ENCODE measurements at places on chromosomes 13 and 19.

DNA sequence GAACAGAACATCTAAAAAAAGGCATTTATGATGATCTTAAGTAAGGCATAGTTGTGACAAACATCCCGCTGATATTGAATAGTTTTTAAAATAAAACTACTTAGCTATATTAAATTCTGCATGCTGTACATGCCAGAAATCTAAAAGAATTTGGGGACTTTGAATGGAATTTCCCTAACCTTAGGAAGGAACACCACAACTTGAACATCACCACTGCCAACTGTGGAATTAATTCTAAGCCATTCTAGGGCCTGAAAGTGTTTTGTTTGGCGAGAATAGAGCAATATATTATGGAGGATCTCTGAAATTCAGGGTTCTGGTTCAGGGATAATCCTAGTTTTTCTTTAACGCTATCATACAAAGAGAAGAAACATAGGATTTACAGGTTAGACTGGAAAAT, 17.8 kb upstream of the LATS2 start:
- DNase-seq: no peak

- DNase-seq: peak; percentile 62
These were observed 31.5 kb upstream of the FARP1 start for GRCh38 chr13:98111168-98112098.

GRCh38 chr13:79604752-79605151, 123.8 kb downstream of the NDFIP2 start:
- DNase-seq: no peak

GRCh38 chr13:73720216-73720840, 413.9 kb downstream of the KLF12 start:
- DNase-seq: no peak

DNA sequence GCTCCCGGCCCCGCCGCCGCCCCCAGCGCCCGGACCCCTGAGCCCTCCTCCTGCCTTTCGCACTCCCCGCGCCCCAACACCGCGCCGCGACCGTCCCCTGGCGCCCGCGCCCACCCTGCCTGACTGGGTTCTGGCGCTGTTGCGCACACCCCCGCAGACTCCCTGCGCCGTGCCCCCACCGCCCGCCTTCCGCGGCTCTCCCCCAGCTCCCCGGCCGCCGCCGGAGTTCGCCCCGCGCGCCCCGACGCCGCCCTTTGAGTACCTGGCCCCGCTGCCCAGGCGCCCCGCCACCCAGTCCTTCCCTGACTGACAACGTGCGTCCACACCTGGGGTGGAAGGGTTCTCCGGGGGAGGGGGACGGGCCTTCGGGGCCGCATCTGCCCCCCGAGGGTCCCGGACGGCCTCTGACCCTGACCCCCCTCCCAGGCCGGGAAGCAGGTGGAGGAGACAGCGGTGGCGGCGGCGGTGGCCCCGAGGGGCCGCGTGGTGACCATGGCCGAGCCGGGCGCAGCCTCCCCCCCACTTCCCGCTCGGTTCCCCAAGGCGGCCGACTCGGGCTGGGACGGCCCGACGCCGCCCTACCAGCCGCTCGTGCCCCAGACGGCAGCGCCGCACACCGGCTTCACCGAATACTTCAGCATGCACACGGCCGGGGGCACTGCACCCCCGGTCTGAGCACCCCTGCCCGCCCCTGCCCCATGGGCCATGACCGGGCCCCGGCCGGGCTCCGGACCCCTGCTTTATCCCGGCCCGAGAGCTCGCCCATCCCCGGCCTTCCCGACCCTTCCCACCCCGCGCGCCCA, 1.4 kb upstream of the MEGF8 start:
- peak; percentile 35 for DNase-seq

DNA sequence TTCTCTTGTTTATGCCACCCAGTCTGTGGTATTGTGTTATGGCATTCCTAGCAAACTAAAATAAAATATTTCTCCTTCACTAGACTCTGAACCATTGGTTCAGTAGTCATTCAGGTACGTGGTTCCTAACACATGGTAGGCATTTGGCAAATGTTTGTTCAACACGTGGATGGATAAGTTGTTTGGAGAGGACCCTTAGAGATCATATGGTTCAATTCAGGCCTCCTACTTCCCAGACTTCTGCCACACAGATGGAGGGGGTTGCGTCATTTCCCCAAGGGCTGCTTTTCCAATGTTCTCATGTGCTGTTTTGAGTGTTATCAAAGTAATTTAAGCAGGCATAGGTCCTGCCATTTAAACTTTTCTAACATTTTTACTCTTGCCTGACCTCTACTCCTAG, 6.7 kb downstream of the CXCL17 start:
- DNase-seq: no peak

- no peak for DNase-seq
These were observed 27.8 kb downstream of the MBNL2 start for GRCh38 chr13:97249796-97250495.

DNA sequence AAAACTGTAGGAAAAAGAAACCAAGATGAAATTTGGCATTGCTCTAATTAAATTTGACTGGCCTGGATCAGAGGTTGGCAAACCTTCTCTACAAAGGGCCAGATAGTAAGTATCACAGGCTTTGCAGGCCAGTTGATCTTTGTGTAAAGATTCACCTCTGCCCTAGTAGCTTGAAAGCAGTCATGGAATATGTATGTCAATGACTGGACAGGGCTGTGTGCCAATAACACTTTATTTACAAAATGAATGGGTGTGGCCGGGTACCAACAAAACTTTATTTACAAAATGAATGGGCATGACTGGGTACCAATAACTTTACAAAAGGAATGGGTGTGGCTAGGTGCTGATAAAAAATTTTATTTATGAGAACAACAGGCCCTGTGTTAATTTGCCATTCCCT, 20.0 kb downstream of the SIN3B start:
- DNase-seq: no peak

DNA sequence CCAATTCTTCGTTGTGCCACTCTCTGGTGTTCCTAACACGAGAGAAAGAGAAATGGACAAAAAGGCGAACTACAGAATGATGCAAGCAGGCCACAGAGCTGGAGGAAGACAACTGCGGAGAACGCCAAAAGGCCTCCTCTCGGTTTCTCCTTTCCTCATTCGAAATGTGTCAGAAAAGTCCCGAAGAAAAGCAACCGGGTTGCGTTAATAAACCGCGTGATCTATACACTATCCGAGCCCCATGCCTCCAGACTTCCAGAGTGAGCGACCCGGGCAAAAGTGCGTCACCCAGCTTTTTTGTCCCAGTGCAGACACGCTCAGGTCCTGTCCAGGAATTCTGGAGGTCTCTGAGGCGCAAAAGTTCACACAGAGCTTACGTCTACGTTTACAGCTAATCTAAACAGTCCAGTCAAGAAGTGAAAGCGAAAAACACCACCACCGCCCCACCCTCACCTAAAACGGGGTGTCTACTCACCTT, 413 bp downstream of the N4BP2L2 start:
- DNase-seq: peak; percentile 61

GRCh38 chr13:92609376-92609775, 617.2 kb upstream of the GPC6 start:
- no peak for DNase-seq

- no peak for DNase-seq
These were observed 265.3 kb upstream of the STARD13 start for GRCh38 chr13:33550885-33551284.

- no peak for DNase-seq
These were observed 1113.4 kb upstream of the MIR17HG start for GRCh38 chr13:90233933-90234672.

All from right lobe of liver (tissue), 6 donors.